ENCODE measurements at places on chromosomes 3 and 15.

GRCh38 chr3:45273681-45274515 is 47.8 kb upstream of the TMEM158 start:
- no peak for DNase-seq

DNA sequence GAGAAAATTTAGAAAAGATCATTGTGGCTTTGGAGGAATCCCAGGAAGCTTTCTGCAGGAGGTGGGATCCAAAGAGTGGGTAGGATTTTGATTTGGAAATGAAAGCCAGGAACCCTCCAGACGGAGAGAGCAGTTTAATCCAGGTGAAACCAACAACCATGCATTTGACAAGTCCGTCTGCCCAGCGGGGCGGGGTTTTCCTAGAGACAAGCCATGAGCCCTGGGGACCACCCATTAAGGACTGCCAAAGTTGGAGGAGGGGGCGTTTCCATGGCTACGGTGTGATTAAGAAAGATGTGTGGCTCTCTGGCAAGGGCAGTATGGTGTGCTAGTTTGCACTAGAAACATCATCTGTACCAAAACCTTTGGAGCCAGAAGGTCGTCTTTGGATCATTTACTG is 53.4 kb downstream of the SRGAP3 start:
- DNase-seq = no peak

DNA sequence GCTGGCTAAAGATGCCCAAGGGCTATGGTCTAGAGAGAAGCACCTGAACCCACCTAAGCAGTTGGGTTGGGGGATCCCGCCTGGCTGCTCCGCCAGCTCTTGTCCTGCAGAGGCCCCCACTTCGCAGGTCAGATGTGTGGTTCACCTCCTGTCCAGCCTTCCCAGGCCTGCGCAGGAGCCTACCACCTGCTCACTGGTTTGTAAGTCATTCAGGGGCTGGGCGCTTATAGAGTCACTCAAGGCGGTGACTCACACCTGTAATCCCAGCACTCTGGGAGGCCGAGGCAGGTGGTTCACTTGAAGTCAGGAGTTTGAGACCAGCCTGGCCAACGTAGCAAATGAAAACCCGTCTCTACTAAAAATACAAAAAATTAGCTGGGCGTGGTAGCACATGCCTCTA is 3.9 kb upstream of the FURIN start:
- DNase-seq = no peak

- no peak for DNase-seq
Measured at GRCh38 chr15:69390575-69390974, 23.6 kb upstream of the KIF23 start.

GRCh38 chr3:3023111-3023745 is 86.9 kb downstream of the IL5RA start:
- DNase-seq = no peak

DNA sequence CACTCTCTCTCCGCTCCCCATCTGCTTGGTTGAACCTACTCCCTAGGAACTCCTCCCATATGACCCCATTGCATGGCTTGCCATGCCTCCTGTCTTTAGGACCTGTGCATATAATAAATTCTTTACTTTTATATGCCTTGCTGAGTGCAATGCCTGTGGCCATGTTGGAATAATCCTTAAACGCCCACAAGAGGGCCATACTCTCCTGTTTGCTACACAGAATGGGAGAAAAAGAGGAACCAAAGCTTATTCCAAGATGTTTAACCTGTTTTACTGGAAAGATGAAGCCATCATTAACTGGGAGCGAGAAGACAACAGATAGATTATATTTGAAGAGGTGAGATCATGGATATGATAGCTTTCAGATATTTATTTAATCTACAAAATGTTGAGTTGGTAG is 1097.8 kb downstream of the NAALADL2 start:
- no peak for DNase-seq
